ENCODE measurements at places on chromosomes 4 and X.

- DNase-seq, result no peak
Measured at GRCh38 chr4:151031831-151032605, 16.9 kb upstream of the LRBA start.

DNA sequence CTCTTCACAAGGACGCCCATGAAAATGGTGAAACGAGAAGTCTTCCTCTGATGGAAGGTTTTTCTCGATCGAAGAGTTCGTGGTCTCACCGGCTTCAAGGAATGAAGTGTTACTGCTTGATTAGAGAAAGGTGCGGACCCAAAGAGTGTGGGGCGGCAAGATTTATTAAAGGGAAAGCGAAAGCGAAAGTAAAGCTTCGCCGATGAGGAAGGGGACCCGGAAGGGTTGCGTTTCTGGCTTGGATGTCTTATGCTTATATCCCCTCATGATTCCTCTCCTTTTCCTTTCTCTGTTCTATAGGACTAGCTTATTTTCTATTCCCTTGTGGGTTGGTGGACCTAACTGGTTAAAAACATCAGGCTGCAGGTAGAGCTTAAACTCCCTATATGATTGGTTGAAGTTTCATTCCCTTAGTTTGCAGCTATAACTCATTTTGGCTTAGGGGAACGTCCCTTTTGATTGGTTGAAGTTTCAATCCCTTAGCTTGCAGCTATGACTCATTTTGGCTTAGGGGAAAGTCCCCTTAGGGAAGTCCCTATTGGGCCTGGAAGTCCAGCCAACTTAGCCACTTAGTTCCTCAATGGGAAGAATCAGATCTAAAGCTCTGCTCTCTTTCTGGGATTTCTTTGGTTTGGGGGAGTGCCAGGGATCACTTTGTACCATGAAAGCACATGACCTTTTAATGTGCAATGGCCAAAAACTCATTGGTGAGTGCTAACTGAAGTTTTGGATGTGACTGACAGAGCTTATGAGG, 1025.0 kb upstream of the PCDH10 start:
- no peak for DNase-seq

DNA sequence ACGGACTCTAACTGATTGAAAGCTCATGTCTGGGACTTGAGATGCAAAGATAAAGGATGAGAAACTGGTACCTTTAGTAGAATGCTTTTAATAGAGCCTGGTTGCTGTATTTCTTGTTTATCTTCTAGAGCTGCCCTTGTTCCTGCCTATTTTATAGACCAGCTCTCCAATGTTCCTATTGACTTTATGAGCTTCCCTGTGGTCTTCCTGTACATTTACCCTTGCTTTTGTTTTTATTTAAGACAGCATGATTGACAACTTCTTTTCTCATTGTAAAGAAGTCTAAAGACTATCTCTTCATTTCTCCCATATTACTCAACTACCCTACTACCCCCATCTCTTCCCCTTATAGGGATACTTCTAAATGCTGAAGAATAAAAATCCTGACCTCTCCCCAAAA, 174.7 kb downstream of the UGT8 start:
- DNase-seq, result no peak

- DNase-seq, result no peak
Measured at GRCh38 chrX:151870602-151871001, 42.1 kb upstream of the MAGEA4 start.

DNA sequence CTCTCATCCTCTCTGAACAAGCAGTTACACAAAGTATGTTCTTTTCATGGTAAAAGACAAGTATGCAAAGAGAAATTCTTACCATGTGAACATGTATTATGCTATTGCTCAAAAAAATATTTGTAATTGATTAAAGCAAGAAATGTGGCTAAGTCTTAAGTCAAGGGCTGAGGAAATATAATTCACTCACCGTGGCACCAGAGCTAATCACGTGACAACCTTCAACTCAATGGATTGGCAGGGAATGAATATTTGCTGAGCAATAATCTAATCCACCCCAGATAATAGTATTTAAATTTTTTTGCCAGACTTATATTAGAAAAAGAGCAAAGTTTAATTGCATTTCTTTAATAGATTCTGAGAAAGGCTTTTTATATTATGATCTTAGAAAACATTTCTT, 310.2 kb downstream of the HS3ST1 start:
- DNase-seq, result no peak

GRCh38 chrX:151812661-151813060, 78.1 kb downstream of the CNGA2 start:
- no peak for DNase-seq

DNA sequence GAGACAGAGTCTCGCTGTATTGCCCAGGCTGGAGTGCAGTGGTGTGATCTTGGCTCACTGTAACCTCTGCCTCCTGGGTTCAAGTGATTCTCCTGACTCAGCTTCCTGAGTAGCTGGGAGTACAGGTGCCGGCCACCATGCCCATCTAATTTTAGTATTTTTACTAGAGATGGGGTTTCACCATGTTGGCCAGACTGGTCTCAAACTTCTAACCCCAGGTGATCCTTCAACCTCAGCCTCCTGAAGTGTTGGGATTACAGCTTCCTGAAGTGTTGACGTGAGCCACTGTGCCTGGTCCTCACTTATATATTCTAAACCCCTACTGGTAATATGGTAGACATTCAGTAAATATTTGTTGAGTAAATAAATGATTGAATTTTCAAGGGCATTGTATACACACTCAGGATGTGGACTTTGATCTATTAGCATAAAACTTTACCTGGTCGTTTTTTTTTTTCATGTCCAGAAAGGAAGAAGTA, 33.0 kb downstream of the MTHFD2L start:
- no peak for DNase-seq

GRCh38 chr4:156764145-156764544, 207.5 kb downstream of the PDGFC start:
- no peak for DNase-seq

GRCh38 chr4:88097301-88097700, 61.1 kb downstream of the ABCG2 start:
- DNase-seq, result no peak

DNA sequence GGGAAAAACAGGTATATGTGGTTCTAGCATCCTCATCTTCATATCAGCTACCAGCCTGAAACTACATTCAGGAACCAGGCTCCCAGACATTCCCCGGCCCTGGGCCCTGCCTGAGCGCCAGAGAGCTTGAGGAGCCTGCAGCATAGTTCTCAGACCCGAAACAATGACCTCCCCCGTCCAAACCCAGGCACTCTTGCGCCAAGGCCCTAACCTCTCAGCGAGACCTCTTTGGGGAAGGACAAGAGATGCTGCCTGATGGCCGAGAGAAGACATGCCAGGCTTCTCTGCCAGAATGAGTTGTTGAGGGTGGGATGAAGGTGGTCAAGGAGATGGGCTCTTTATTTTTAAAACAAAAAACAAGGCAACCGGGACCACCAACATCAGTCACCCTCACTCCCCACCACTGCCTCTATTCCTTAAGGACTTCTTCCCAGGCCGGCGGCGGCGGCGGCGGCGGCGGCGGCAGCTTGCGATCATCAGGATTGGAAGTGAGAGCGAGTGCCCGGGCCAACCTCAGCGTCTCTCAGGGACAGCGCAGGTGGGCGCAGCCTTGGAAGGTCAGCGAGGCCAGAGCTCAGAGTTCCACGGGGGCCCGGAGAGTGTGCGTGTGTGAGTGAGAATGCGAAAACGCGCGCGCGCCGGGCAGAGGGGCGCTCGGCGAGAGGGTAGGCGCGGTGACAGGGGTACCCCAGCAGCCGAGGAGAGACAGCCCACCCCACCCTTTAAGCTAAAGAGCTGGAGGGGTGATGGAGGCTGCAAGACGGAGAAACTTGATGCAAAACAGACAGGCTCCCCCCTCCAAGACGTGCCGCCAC, 601 bp downstream of the INPP4B start:
- DNase-seq, result no peak

Data from neural crest cell (in vitro differentiated cells).